Anterior cingulate cortex (tissue), 58 donors: ENCODE measurements at places on chromosomes 11 and 22.

DNA sequence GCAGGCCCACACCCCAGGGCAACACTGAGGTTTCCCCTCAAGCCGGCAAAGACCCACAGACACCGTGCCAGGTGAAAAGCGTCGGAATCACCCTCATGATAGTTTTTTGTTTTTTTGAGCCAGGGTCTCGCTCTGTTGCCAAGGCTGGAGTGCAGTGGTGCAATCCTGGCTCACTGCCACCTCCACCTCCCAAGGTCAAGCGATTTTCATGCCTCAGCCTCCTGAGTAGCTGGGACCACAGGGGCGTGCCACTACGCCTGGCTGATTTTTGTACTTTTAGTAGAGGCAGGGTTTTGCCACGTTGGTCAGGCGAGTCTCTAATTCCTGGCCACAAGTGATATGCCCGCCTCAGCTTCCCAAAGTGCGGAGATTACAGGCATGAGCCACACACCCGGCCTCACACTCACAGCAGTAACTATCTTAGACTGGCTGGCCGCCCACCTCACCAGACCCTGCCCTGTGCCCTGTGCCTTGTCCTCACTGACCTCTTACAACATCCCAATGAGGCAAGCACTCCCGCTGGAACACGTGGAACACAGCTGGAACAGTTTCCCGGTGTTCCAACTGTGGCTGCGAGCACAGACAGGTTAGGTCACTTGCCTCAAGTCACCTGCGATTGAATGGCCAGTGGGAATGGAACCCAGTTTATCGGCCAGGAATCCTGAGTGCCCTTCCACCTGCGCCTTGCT lies 21.1 kb downstream of the LRRC10B start:
- DNase-seq: no peak

GRCh38 chr11:120056301-120057027 lies 81.4 kb downstream of the TRIM29 start:
- no peak for DNase-seq

DNA sequence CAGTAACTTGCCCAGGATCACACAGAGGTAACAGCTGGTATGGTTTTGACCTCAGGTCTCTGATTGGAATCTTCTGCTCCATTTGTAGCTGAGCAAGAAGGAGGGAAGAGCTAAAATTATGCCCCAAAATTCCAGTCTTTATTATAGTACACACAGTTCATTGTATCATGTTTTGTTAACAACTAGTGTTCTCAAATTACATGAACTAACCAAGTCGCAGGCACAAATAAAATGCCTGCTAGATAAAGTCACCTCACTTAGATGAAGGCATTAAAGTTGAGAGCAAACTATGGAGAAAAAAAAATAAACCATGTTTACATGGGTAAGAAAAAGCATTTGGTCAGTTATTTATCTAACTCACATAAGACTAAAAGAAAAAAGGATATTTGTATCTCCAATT lies 58.8 kb downstream of the PDGFD start:
- DNase-seq: no peak

- no peak for DNase-seq
Measured at GRCh38 chr11:63713766-63714165, 32.5 kb downstream of the RTN3 start.

DNA sequence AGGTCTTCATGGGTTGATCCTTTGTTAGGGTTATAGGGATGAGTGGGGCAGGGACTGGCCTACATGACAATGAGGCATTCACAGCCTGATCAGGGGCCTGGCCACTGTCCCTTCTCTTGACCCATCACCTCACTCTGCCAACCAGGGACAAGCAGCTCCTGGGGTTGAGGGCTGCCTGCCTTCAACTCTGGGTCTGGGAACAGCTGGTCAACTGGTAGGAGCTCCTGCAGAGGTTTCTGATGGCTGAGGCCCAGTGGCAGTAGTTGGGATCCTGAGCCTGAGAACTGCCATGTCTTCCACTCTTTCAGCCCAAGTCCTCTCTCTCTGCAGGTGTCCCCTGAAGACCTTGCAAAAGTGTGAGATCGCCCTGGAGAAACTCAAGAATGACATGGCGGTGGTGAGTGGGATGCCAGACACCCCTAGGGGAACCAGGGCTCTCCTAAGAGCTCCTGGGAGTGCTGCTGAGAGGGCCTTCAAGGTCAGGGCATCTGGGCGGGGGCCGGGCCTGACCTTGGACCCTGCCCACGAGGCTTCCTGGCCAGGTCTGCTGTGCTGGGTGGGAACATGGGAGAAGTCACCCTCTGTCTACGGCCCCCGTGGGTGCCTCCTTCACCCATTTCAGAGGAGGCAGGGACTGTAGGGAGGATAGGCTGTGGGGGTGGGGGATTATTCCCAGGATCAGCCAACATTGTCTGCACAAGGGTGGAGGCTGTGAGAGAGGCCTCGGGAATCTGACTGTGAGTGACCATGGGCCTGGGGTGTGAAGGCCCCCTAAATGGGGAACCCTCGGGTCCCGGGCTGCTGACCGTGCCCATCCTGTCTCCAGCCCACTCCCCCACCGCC lies 76.8 kb downstream of the MED15 start:
- no peak for DNase-seq
